ENCODE measurements at places on chromosomes 7 and 10.
A peak's percentile ranks its signal among the peaks of the same experiment; 100 is the strongest.

DNA sequence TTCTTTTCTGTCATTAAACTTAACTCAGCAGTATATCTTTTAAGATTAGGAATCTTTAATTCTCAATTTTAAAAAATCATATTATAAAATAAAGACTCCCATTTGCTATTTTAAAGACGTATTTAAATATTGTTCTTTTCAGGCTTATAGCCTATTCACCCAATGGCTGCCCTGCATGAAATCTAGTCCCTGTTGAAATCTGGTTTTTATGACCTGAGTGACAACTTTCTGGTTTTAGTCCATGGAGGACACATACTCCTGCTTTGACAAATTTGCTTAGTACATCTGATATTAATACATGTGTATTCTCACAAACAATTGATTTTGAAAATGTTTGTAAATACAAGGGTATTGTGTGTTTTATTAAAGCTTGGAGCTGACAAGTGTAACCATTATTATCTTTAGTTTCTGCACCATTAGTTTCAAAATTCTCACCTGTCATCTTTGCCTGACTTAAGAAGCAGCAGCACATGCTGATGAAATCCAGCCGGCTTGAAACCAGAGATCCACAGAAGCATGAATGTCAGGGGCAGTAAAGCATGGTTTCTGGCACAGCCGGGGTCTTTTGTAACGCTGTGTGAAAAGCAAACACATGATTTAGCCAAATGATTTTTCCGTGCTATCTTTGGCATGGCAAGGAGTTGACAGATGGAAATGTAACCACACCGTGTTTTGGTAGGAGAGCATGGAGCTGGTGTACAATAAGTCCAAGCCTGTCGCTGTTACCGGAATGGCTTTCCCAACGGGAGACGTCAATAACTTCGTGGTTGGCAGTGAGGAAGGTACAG lies 262.8 kb downstream of the DYNC1I1 start:
- no peak for DNase-seq

DNA sequence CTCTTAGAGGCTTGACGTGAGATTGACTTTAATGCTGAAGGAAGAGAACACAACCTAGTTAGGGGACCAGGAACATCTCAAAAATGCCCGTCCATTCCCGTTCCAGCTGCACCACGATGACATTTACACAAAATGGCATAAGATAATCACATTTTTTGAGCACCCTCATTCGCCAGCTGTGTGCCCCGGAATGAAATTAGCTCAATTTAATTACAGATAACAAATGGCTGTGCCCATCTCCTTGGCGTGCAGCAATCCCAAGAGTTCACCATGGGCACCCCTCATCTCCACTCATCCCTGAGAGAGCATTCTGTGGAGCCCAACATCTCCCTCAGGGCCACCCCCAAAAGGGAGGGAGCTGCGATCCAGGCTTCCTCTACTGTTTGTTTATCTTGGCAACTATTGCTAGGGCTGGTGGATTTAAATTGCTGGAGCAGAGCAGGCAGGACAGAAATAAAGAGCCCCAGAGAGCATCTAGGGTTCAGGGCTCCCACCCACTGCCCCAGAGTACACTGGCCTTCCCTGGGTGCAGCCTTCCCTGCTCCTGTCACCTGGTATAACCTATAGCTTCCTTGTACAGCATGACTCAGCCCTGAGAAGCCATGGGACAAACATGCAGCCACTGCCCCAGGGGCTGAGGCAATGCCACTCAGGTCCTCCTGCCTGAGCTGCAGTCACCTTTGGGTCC lies 263.5 kb downstream of the ZEB1 start:
- DNase-seq = no peak

DNA sequence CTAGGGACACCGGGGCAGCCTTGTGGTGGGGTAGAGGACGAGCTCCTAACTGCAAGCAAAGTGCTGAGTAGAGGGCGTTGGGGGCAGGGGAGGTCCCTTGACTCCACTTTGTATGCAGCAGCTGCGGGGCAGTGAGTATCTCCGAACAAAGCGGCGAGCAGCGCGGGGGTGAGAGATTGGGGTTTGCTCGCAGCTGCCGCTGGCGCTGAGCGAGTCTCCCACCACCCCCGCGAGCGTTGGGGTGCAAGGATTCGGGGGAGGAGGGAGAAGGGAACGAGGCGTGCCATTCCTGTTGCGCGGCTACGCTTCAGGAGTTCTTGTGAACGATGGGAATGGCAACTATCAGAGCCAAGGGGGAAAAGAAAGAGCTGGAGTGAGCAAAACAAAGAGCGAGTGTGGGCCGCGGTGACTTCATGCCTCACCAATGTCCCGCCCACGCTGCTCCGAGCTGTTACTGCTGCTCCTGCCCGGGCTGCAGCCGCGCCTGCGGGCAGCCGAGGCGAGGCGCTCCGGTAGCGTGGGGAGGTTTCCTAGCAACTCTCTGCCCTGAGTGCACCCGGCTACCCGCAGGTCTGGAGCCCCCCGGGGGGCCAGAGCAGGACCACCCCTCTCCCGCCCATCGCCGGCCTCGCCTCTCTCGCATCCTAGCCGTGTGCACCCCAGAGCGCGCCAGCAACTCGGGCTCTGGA lies at the start of gene ITGB8:
TSS of gene ITGB8 (plus strand) at position 662 of the 689 bp plus-strand sequence. CDS start 907 bp downstream, outside the sequence.
- peak; percentile 85 for DNase-seq

DNA sequence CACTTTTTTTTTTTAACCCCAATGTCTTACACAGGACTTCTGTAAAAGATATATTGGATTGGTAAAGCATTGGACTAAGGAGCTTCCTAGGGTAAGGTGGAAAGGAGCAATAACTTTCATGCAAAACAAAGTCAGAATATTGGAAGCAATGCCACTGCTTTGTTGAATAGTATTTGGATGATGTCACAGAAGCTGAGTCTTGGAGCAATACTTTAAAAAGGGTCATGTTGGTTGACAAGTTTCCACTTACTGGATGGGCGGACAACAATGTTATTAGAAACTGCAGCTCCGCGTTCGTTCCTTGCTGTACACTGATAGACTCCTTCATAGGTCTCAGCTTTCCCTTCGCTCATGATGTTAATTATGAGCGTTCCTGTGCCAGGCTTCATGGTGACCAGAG lies 101.9 kb upstream of the LAMB4 start:
- no peak for DNase-seq

DNA sequence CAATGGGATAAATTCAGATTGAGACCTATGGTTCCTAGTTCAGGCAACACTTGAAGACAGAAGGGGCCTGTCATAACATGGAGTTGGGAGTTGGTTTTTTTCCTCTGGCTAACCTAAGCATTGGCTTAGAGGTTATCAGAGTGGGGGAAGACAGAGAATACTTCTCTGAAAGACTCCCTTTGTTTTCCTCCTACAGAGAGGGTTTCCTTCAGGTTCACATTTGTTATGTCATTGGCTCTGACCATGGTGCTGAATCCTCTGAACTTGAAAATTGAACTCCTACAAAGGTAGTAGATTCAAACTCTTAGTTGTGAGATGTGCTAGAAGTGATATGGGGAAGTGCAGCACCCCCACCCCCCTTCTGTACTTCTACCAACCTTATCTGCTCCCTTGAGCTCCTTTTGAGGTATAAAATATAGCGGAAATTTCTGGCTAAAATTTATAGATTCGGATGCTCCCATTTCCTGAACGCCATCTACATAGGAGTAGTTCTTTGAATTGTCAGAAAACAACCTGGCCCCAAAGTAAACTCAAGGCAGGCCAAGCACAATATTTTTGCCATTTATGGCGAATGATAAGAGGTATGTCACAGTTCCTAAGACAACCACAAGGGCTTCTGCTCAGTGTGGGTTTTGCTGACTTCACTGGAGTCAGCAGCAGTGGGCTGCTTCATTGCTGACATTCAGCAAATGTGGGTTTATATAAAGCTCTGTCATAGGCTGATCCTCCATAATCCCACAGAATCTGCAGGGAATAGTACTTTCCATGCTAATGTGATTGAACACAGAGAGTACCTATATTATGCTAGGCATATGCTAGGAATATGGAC lies 131.6 kb upstream of the KLF14 start:
- peak; percentile 87 for DNase-seq

DNA sequence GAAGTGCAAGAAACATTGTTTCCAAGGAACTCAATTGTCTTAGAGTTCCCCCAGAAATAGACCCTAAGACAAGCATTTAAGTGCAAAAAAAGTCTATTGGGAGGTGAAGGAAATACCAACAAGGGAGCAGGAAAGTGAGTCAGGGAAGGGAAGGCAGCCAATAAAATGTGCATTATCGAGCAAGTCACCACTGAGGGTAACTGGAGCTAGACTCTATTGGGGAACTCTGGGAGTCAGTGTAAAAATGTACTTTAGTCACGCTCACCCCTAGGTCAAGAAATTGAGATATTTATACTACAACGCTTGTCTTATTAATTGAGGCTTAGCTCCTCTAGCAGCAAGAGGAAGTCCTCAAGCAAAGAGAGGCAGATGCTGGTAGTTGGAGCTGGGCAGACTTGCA lies 137.7 kb downstream of the RTKN2 start:
- no peak for DNase-seq

- DNase-seq = no peak
Measured at GRCh38 chr10:49609283-49610113, 612 bp upstream of the SLC18A3 start.

- DNase-seq = peak; percentile 40
Measured at GRCh38 chr10:48608279-48608681, 3.4 kb upstream of the ARHGAP22 start.

GRCh38 chr10:133279326-133280226 lies 2.9 kb upstream of the ADAM8 start:
- no peak for DNase-seq

DNA sequence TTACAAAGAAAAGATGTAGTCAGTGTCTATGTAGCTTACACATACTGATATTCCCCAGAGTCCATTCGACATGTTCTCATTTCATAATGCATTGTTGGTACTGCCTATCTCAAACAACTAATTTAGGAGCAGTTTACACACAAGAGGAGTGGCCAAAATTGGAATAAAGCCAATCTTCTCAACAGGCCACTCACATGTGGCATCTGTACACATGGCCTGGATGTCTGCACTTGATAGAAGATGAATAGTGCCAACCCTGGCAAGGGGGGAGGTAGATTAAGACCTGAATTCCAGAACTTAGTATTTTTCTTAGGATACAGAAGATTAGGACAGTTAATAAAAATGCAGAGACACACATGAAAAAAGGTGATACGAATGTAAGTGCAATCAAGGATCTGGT lies 125.3 kb upstream of the STARD3NL start:
- no peak for DNase-seq

GRCh38 chr7:114740095-114740494 lies 181.8 kb upstream of the MDFIC start:
- no peak for DNase-seq

DNA sequence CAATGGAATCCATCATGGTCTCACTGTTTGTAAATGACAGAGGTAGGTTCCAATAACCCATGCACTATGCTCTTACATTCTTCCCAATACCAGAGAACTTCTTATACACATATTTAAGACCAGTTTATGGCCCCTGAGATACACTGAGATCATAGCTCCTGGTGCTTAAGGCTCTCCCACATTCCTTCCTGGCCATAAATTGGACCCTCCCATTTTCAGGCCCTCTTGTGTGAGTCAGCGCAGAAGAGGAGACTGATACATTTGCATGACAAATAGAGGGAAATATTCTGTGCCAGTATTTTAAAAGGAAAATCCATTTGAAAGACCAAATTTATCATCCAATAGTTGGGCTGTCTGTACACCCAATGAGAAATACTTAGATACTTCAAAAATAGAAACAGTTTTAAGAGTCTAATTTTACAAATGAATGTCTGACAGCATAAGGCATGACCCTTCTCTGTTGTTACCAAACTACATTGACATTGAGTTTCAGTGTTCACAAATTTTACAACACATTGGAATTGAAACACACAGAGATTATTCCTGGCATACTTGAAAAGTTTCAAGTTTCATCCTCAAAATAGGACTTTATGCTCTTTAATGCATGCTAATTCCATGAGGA lies 35.3 kb downstream of the SLC16A9 start:
- no peak for DNase-seq

DNA sequence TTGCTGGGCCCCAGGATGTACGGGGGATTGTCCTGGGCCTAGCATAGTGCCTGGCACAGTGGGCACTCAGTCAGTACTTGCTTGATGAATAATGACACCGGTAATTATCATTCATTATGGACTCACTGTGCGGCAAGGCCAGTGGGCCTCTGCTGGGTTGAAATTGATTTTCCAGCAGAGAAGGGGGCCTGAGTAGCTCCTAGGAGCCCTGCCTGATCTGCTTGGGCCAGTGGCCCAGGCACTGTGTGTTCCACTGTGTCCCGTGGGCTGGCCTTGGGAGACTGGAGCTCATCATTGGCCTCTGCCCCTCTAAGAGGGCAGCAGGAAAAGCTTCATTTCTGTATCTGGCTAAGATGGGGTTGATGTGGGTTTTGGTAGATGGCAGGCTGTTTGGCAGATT lies 1.4 kb downstream of the CHST3 start:
- no peak for DNase-seq

DNA sequence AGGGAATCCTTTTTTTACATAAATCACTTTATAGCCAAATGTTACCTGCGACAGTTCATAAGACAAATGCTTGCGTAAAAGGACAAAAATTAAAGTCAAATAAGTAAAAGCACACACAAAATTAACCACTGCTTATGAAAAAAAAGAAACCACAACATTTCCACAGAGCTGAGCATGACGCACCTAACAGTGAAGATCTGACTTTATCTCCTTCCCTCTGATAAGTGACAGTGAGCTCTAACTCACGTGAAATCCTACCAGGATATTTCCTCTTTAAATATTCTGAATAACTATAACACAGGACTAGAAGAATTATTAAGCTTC lies 225.5 kb downstream of the SFMBT2 start:
- DNase-seq = no peak

DNA sequence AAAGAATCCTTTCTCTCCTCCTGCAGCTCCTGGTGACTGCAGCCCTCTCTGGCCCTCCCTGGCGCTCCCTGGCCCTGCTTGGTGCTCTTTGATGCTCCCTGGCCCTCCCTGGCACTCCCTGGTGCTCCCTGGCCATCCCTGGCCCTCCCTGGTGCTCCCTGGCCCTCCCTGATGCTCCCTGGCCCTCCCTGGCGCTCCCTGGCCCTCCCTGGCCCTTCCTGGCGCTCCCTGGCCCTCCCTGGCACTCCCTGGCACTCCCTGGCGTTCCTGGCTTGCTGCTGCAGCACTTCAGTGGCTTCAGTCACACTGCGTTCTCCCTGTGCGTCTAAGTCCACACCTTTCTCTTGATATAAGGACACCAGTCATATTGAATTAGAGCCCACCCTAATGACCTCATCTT lies 15.2 kb upstream of the FGFR2 start:
- no peak for DNase-seq

DNA sequence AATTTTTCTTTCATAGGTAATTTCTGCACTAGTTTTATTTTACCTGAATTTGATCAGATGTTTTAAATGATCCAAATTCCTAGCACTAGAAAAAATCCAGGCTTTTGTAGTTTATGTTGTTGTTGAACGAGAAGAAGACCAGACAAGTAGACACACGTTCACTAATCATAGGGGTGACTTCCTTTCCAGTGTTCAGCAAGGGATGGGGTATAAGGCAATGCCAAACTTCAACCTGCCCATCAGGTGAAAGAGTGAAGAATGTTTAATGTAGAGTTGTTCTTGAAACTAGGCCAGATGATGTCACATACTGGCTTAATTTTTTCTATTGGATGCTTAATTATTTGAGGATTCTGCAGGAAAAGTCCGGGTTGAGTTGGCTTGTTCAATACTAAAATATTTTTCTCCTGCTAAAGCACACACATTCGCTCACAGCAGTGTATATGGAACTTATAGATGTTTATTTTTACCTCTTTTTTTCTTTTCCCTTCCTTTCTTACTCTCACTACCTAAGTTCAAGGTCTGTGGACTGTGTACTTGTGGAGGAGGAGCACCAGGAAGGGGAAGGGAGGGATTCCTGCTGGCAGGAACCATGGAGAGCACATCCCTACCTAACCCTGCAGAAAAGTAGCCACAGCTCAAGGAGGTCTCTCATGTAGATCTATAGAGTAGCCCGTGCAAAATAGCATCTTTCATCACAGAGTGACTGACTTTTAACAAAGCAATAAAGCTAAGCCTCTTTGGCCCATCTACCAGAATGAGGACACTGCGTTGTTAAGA lies 23.1 kb upstream of the AKR1E2 start:
- no peak for DNase-seq

Data from COLO829 (cell line).